DMS53 (cell line): ENCODE measurements at places on chromosomes 11 and 22.

- DNase-seq = no peak
Measured at GRCh38 chr11:72908032-72908676, 93.9 kb downstream of the ATG16L2 start.

GRCh38 chr11:90250970-90251369 lies 28.1 kb upstream of the CHORDC1 start:
- DNase-seq = no peak

DNA sequence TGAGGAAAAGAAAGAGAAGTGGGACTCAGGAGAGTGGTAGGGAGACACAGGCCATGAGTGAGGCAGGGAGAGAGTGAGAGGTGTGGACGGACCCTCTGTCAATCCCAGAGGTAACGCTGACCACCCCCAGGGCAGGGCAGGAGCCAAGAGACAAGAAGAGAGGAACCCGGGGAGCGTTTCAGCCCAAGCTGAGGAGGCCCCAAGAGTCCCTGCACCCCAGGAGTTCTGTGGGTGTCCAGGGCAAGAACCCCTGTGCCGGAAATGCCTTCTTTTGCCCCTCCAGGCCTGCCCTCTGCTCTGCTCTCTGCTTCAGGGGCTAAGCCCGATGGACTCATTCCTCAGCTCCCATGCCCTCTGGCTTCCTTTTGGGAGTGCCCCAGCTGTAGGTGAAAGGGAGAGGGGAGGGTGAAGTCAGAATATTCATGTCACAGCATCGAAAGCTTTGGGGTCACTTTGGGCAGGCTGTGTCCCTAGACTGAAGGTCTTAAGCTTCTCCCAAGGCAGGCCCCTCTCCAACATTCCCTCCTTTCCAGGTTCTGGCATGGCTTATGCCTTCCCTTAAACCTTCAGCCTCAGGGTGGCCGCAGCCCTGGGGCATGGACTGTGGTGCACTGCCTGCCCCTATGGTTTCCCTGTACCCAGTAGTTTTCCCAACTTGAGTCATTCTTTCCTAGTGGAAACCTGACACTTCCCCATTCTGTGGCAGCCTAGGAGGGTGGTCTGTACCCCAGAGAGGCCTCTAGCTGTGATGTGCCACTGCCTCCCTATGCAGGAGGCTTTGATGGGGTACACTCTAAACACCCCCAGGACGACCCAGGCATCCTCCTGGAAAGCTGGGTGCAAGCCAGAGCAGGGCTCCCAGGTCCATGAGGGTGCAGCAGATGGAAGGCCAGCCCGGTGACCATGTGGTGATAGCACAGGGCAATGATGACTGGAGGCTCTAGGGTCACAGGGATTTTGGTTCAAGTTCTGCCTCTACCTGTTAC lies 27.1 kb downstream of the MYEOV start:
- DNase-seq = no peak

GRCh38 chr11:95248666-95249467 lies 17.9 kb upstream of the SESN3 start:
- no peak for DNase-seq

DNA sequence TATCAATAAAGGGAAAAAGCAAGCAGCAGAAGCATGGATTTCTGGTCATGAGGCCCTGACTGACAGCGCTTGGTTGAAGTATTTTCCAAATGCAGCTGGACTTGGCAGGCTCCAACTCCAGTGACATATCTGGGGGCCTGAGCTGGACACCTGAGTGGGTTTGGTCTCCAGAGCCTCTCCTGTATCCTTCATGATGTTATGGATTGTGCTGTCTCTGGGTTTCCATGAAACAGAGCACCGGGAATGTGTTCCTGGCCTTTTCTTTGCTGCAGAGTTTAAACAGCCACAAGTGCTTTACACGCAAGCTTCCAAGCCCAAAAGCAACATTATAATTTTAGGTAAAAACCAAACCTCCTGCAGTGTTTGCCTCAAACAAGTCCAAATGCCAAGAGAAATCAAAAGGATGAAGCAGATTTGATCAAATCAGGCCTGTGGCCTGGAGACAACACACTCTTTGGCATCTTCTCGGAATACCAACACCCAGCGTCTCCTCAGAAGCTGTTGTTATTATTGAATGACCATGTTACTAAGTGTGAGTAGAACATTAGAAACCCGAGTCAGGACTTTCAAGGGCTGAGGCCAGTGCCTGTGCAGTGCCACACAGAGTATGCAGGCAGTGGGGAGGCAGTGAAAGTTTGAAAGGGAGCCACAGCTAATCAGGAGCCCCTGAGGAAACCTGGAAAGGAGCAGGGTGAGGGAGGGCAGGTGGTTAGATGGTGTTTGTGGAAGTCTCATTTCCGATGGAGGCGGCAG lies 42.0 kb downstream of the ME3 start:
- DNase-seq = no peak

GRCh38 chr11:82858133-82858532 lies 42.1 kb downstream of the PRCP start:
- no peak for DNase-seq

DNA sequence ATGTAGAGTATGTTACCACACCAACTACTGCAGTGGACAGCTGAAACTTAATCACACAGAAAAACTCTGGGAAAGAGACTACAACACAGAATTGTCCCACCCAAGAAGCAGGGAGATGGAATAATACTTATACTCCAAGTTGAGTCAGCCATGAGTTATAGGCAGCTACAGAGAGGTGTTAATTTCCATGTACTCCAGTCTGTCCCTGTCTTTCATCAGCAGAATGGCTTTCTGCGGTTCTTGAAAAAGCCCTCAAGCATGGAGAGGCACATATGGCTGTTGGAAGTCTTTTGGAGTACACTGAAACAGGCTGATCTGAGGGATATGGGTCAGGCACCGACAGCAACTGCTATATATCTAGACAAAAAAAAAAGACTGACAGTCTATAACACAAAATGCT lies 219.5 kb downstream of the DLG2 start:
- DNase-seq = peak; percentile 96

- DNase-seq = no peak
Measured at GRCh38 chr11:76221365-76221764, 15.1 kb upstream of the WNT11 start.

GRCh38 chr22:30460147-30460546 lies 11.7 kb downstream of the SEC14L3 start:
- DNase-seq = peak; percentile 31

- no peak for DNase-seq
Measured at GRCh38 chr11:17494019-17494418, 17.4 kb upstream of the ABCC8 start.

DNA sequence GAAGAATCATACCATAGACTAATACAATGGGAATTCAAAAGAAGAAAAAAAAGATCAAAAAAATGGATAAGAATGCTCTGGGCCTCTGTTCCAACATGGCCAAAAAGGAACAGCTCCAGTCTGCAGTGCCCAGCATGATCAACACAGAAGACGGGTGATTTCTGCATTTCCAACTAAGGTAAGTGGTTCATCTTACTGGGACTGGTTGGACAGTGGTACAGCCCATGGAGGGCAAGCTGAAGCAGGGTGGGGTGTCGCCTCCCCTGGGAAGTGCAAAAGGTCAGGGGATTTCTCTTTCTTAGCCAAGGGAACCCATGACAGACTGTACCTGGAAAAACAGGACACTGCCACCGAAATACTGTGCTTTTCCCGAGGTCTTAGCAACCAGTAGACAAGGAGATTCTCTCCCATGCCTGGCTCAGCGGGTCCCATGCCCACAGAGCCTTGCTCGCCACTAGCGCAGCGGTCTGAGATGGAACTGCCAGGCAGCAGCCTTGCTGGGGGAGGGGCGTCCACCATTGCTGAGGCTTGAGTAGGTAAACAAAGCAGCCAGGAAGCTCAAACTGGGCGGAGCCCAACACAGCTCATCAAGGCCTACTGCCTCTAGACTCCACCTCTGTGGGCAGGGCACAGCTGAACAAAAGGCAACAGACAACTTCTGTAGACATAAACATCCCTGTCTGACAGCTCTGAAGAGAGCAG lies 428.4 kb downstream of the MN1 start:
- peak; percentile 84 for DNase-seq

DNA sequence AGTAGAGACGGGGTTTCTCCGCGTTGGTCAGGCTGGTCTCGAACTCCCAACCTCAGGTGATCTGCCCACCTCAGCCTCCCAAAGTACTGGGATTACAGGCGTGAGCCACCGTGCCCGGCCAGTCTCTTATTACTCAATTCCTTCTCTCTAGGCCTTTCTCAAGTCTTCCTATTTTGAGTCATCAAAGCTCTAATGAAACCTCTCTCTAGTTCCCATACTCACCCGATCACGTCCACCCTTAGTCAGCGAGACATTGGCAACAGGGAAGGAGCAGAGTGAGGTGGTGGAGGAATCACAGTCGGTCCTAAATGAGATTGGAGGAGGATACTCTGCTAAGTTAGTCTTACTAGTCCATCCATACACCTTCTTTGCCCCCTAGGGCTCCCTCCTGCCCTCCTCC lies 5.0 kb downstream of the BSCL2 start:
- DNase-seq = no peak

DNA sequence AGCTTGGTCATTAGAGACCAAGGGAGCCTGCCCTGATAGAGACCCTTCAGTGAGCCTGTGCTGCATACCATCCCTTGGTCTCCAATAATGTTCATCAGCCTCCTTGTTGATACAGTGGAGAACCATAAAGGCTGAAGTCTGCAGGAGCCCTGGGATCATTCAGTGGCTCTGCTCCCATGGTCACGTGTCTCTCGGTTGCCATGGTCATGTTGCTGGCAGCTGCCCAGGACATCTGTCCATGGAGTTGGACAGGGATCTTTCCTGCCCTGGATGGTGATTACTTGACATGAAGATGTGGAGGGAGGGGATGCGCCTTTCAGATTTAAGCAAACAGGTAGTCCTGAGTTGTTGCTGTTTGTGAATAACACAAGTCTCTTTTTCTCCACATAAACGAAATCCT lies 38.2 kb downstream of the CYB5R2 start:
- peak; percentile 27 for DNase-seq

DNA sequence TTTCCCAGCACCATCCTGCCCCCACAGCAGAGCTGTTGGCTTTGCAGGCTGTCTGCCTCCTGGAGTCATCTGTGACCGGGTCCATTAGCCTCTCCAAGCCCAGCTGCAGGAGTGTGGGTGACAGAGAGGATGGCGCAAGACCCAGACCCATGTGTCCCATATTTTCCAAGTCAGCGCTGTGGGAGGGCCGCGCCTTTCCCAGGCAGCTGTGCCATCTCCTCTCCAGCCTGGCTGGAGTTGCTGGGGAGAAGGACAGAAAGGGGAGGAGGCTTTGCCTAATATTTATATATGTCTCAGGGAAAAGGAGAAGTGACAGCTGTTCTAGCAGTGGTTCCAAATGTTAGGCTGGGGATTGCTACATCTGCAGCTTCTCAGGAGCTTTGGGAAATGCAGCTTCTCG lies 15.7 kb downstream of the DTX4 start:
- no peak for DNase-seq

DNA sequence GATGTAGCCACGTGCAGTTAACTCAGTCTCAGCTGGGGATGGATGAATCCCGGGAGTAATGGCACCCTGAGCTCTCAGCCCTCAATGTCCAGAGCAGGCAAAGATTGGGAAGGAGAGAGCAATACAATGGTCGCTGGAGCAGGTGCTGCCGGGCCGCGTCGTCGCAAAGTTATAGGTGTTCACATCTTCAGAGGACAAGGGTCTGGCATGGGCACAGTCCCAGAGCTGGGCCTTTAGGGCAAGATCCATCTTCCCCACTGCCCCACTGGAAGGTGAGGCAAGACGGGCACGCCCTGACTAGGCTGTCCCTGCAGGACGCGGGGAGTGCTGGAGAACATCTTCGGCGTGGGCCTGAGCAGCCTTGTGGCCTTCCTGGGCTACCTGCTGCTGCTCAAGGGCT lies 7.6 kb downstream of the PCNX3 start:
- no peak for DNase-seq

GRCh38 chr11:79547256-79547655 lies 106.4 kb upstream of the TENM4 start:
- DNase-seq = no peak

DNA sequence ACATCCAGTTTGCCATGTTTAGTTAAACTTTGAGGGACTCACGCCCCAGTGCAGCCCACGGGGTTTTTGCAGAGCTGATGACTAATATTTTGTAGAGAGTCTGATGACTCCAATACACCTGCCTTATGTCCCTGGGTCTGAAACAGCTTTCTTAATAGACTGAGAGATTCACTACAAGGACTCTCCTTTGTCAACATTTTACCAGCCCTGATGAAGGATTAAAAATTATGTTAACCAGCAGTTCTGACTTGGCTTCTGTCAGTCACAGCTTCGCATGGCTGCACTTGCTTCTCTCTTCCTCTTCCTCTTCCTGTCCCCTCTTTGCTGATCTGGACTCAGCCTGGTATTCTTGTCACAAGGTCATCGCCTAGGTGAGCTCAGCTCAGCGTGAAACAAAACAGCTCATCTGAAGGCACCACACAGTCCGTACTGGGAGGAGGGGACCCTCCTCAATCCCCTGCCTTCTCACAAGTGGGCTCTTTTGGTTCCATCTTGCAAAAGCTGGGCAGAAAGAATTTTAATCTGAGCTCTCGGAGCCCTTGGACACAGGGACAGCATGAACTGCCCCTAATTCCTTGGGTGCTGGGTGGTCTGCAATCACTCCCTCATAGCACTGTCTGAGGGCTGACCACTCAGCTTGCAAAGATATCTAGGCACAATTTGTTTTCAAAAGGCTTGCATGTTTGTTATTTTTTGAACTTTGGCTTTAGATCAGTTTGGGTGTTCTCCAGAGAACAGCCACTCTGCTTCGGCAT lies 38.1 kb upstream of the POU2AF1 start:
- peak; percentile 85 for DNase-seq

GRCh38 chr11:96986516-96986915 lies 596.7 kb downstream of the JRKL start:
- no peak for DNase-seq

GRCh38 chr22:28670161-28670560 lies 9.5 kb downstream of the TTC28 start:
- no peak for DNase-seq

DNA sequence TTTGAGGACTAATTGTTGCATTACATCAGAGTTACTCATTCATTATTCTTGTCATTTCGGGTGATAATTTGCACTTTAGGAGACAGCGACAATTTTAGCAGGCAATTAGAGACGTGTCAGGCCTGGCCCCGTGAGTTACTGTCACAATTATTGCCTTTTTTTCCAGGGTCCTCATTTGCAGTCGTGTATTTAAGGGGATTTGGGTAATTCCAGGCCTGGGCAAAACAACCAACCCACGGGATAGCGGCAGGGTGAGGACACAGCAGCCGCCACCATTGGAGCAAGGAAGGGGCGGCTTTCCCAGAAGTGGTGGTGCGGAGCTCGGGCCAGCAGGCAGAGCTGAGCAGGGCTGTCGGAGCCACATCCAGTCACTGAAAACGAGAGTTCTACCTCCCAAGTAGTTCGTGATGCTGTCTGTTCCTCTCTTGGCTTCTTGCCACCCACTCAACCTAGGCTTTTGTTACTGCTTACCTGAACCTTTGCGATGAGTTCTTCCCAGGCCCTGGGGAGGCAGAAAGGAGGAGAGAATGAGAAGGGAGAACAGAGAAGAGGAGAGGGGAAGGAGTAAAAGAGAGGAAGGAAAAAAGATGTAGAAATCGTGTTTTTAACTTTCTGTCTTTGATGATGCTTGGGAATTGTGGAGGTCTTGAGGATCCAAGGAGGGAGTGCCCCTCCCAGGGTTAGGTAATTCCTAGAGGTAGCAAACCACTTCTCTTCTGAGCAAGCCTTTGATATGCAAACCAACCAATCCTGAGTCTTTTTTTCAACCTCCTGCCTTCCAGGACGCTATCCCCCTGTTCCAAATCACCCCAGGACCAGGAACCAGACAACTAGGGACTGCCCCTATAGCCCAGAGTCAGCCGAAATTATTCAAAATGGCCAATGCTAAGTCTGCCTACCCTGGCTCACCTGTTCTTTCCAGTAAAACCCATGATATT lies 236.1 kb downstream of the MIAT start:
- DNase-seq = peak; percentile 74
